ENCODE measurements at places on chromosomes 12 and 14. TPM values are rescaled to one million over a fixed set of nuclear protein-coding genes. Genes with fewer than 3 reads are reported as not detected.
A peak's percentile ranks its signal among the peaks of the same experiment; 100 is the strongest.

- no peak overlapping the region for H3K27ac ChIP-seq
- H3K27me3 ChIP-seq = no peaks in the 10 kb centered on the region
- DNase-seq = no peak
- no peaks in the 10 kb centered on the region for H3K36me3 ChIP-seq
Measured at GRCh38 chr14:51269634-51270033, 29.6 kb downstream of the TMX1 start.

GRCh38 chr12:75585330-75585729 is 73.9 kb upstream of the KRR1 start:
- peak; percentile 50 for DNase-seq
- H3K4me3 ChIP-seq = no peak overlapping the region
- no peaks in the 10 kb centered on the region for H3K27me3 ChIP-seq
- no peaks in the 10 kb centered on the region for H3K36me3 ChIP-seq
- peaks cover 4% of the 10 kb centered on the region for H3K4me1 ChIP-seq
- no peak overlapping the region for H3K27ac ChIP-seq

- no peaks in the 10 kb centered on the region for H3K4me1 ChIP-seq
- no peaks in the 10 kb centered on the region for H3K27me3 ChIP-seq
- peaks cover 21% of the 10 kb centered on the region for H3K36me3 ChIP-seq
- DNase-seq = peak; percentile 48
- H3K27ac ChIP-seq = no peak overlapping the region
Measured at GRCh38 chr14:55348766-55349453, 62.7 kb downstream of the ATG14 start.

DNA sequence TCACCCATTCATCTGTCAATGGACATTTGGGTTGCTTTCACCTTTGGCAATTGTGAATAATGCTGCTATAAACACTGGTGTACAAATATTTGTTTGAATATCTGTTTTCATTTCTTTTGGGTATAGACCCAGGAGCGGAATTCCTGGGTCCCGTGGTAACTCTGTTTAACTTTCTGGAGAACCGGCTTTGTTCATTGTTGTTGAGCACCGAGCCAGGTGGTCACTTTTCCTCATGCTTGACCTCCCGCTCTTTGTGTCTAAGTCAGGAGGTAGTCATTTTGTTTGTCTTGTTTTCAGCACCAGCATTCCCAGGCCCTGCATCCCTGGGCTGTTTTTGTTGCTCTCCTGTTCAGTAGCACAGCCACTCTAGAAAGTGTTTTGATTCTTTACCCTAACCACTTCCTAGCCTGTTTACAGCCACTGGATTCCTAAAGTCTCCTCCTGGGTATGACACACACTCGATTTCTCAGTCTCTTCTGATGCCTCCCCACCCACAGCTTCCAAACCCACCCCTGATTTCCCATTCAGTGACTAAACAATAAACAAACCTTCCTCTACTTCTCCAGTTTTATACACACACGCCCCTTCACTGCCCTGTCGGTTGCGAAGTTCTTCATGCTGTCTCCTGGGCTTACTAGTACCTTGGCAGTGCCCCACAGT is 37.9 kb downstream of the B4GALNT3 start:
- no peak for DNase-seq
- no peak overlapping the region for H3K4me3 ChIP-seq
- no peaks in the 10 kb centered on the region for H3K4me1 ChIP-seq
- H3K36me3 ChIP-seq = no peaks in the 10 kb centered on the region
- H3K27ac ChIP-seq = no peak overlapping the region

DNA sequence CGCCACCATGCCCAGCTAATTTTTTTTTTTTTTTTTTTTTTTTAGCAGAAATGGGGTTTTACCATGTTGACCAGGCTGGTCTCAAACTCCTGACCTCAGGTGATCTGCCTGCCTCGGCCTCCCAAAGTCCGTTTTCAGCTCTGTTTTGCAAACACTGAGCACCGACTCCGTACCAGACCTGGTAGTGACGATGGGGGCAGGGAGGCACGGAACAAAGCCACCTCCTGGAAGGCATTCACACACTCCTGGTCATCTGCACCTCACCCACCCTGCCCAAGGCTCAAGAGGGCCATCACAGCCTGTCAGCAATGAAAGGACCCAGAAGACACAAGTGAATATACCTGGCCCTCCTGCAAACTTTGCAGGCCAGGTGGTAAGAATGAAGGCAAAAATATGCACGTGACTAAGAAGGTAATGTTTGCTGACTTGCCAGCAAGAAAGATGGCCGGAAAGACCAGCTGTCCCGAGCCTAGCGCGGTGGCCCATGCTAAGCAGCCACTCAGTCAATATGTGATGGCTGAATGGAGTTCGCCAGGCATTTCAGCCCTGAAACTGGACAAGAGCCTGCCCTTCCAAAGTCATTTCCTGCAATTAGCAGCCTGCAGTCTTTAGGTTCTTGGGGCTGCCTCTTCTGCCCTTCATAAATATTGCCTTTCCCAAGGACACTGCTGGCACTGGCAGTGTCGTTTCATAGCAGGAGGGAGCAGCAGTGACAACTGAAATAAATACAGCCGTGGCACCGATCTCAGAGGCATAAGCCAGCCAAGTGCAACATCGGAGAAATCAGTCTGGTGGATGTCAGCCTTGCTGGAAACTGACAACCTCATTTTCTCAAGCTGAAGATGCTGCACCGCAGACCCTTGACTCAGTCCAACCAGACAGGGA is 17.6 kb downstream of the MMAB start:
- H3K4me3 ChIP-seq = no peak overlapping the region
- no peak overlapping the region for H3K27ac ChIP-seq
- peaks cover 16% of the 10 kb centered on the region for H3K4me1 ChIP-seq
- no peaks in the 10 kb centered on the region for H3K36me3 ChIP-seq

DNA sequence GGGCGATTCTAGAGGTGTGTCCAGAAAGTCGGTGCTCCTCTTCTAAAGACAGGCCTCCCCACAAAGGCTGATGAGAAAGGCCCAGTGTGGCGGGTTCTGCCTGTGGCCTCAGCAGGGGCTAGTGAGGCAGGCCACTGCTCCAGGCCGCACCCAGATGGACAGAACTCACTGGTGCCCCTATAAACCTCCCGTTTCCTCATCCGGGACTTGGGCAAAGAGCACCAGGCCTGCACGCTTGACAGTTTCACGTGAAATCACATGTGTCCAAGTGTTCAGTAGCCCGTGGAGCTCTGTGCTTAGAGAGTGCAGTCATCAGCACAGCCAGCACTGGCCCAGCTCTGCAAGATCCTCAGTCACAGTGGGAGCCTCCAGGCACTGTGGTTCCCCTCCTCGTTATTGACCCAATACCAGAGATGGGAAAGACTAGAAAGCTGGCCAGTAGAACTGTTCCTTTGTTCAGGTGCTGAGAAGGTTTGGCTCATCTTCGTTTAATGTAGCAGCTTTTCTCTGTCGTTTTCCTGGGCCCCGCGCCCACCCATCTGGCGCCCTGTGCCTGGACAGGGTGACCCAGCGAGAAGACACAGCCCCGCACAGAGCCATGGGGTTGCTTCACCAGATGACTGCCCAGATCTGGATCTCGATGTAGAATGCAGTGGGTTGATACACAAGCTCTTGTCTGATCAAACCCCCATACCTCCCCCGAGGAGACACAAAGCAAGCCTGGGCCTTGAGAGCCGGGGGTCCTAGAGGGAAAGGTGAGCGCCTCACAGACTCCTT is 26.3 kb downstream of the IL31 start:
- peaks cover 46% of the 10 kb centered on the region for H3K36me3 ChIP-seq
- no peak for DNase-seq
- no peaks in the 10 kb centered on the region for H3K27me3 ChIP-seq
- H3K4me1 ChIP-seq = no peaks in the 10 kb centered on the region

- peak; percentile 94 for DNase-seq
- H3K27me3 ChIP-seq = no peaks in the 10 kb centered on the region
- no peak overlapping the region for H3K4me3 ChIP-seq
- peak overlapping the region; percentile 99 for H3K27ac ChIP-seq
- peaks cover 97% of the 10 kb centered on the region for H3K4me1 ChIP-seq
Measured at GRCh38 chr12:120229487-120230325, 28.8 kb upstream of the RPLP0 start.

GRCh38 chr12:89544022-89544421 is 18.2 kb upstream of the POC1B start:
- no peak overlapping the region for H3K27ac ChIP-seq
- DNase-seq = no peak
- H3K4me3 ChIP-seq = no peak overlapping the region
- H3K4me1 ChIP-seq = peaks cover 4% of the 10 kb centered on the region
- no peaks in the 10 kb centered on the region for H3K27me3 ChIP-seq

GRCh38 chr12:10167599-10167998 is 4.3 kb downstream of the OLR1 start:
- no peak overlapping the region for H3K4me3 ChIP-seq
- no peak for DNase-seq
- H3K27ac ChIP-seq = no peak overlapping the region
- H3K4me1 ChIP-seq = no peaks in the 10 kb centered on the region
- H3K36me3 ChIP-seq = no peaks in the 10 kb centered on the region

Gene ARHGDIB
- 47.4 TPM for polyA plus RNA-seq

- DNase-seq = no peak
- no peaks in the 10 kb centered on the region for H3K4me1 ChIP-seq
- H3K27me3 ChIP-seq = no peaks in the 10 kb centered on the region
- no peak overlapping the region for H3K27ac ChIP-seq
Measured at GRCh38 chr12:104464899-104465298, 8.2 kb downstream of the CHST11 start.

Gene SPTLC2
- polyA plus RNA-seq = 6.7 TPM

Gene PYGL
- polyA plus RNA-seq = 8.7 TPM

GRCh38 chr12:8466241-8466640 is 10.5 kb downstream of the CLEC6A start:
- H3K4me1 ChIP-seq = no peaks in the 10 kb centered on the region
- no peak overlapping the region for H3K4me3 ChIP-seq

GRCh38 chr14:59305231-59305630 is 116.8 kb downstream of the DAAM1 start:
- H3K27me3 ChIP-seq = no peaks in the 10 kb centered on the region
- H3K36me3 ChIP-seq = no peaks in the 10 kb centered on the region
- H3K4me3 ChIP-seq = no peak overlapping the region

DNA sequence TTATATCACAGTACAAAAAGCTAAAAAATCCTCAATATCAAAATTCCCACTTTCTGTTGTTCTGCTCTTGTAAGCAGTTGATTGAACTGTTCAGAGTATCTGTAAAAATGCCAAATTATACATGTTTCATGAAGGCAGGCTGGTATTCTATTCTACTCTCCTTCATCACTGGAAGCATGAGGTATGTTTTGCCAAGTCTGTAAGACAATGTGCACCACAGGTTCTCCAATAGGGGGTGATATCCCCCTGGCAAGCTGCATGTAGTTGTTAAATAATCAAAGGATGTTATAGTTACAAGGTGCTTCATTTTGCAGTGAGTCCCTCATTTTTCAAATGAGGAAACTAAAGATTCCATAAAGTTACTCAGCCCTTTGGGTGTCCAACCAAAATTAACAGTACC is 15.1 kb upstream of the NEK9 start:
- DNase-seq = peak; percentile 36
- H3K4me1 ChIP-seq = peaks cover 5% of the 10 kb centered on the region
- H3K36me3 ChIP-seq = peaks cover 24% of the 10 kb centered on the region
- no peak overlapping the region for H3K4me3 ChIP-seq
- H3K27ac ChIP-seq = no peak overlapping the region
- no peaks in the 10 kb centered on the region for H3K27me3 ChIP-seq

Gene AMN
- polyA plus RNA-seq = 467 TPM

- peak overlapping the region; percentile 81 for H3K27ac ChIP-seq
- peaks cover 29% of the 10 kb centered on the region for H3K36me3 ChIP-seq
- no peaks in the 10 kb centered on the region for H3K27me3 ChIP-seq
- H3K4me3 ChIP-seq = no peak overlapping the region
Measured at GRCh38 chr12:47896633-47897032, 8.2 kb downstream of the VDR start.

- H3K27me3 ChIP-seq = no peaks in the 10 kb centered on the region
- H3K4me1 ChIP-seq = no peaks in the 10 kb centered on the region
- no peak overlapping the region for H3K4me3 ChIP-seq
- no peak overlapping the region for H3K27ac ChIP-seq
- H3K36me3 ChIP-seq = no peaks in the 10 kb centered on the region
Measured at GRCh38 chr12:123787466-123787865, 25.4 kb downstream of the DNAH10 start.

DNA sequence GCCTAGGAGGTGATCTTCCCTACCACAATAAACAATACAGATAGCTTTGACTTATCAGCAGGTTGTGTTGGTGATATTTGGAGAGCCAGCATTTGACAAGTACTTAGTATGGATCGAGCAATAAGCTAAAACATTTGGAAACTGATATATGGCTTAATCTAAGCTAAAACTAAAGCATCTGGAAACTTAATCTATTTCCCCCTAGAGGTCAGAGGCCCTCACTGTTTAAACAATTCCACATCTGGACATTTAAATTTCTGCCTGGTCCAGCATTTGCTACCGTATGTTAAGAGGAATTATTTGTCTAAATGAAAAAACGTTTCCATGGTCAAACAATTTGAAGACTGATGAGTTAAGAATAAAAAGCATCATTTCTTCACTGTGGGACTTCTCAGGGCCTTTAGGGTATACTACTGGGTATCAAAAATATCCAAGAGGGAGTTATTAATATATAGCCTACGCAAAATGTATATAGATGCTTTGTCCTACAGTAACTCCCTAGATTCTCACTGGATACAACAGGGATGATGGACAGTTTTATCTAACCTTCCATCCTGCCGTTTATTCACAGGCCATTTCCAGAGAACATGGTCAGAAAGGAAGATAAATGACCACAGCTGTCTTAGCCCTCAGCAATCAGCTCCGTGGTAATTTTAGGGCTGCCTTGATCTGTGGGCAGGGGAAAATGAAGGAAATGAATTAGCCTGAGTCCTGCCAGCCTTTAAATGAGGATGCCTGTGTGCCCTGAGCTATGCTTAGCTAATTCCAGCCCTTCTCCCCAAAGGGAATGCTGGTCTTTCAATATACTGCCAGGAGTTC is 135.4 kb upstream of the NUDT4 start:
- H3K36me3 ChIP-seq = no peaks in the 10 kb centered on the region
- no peak for DNase-seq
- H3K4me3 ChIP-seq = no peak overlapping the region
- H3K27ac ChIP-seq = no peak overlapping the region
- H3K27me3 ChIP-seq = no peaks in the 10 kb centered on the region

DNA sequence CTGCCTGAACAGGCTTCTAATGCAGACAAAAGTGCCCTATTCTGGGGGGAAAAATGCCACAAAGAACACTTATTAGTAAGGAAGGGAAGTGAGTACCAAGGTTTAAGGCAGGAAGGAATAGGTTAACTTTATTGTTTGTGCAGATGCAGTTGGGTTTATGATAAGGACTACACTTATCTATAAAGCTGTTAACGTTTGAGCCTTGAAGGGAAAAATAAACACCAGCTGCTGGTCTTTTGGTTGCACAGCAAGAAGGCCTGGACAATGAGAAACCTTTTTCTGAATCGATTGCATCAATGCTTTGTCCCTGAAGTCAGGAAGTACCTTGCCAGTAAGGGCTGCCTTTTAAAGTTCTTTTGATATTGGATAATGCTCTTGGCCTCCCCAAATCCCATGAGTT is 407.8 kb downstream of the ATP23 start:
- DNase-seq = peak; percentile 45
- H3K27me3 ChIP-seq = no peaks in the 10 kb centered on the region
- no peak overlapping the region for H3K4me3 ChIP-seq
- no peak overlapping the region for H3K27ac ChIP-seq
